ENCODE measurements at places on chromosomes 2 and 18.

- DNase-seq, result no peak
Observed at GRCh38 chr2:1856475-1856874, 112.2 kb upstream of the PXDN start.

- no peak for DNase-seq
Observed at GRCh38 chr2:23620841-23621341, 235.9 kb downstream of the KLHL29 start.

DNA sequence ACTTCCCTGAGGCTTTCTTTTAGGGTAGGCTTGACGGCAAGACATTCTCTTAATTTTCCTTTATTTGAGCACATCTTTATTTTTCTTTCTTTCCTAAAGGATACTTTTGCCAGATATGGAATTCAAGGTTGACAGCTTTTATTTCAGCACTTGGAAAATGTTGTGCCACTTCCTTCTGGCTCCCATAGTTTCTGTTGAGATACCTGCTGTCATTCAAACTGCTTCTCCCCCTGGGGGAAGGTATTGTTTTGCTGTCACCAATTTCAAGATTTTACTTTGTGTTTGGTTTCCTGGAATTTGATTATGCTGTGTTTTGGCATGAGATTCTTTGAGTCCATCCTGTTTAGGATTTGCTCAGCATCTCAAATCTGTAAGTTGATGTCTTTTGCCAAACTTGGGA is 39.1 kb upstream of the TWIST2 start:
- no peak for DNase-seq

- no peak for DNase-seq
Observed at GRCh38 chr2:12612168-12612567, 104.6 kb upstream of the TRIB2 start.

DNA sequence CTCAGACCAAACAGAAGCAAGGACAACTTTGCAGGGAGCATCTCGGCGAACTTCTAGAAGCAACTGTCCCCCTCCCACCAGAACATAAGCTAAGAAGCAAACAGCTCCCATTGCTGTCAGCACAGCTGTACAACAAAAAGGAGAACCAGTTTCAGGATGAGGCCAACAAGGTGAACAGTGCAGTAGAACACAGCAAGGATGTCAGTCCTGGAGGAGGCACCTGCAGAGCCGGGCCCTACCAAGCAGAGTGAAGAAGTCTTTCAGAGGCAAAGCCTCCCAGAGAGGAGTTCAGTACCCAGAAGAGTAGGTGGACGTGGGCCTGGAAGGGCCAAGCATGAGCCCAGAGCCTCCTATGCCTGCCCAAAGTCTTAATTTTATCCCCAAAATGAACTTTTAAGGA is 1.0 kb downstream of the PASK start:
- no peak for DNase-seq

DNA sequence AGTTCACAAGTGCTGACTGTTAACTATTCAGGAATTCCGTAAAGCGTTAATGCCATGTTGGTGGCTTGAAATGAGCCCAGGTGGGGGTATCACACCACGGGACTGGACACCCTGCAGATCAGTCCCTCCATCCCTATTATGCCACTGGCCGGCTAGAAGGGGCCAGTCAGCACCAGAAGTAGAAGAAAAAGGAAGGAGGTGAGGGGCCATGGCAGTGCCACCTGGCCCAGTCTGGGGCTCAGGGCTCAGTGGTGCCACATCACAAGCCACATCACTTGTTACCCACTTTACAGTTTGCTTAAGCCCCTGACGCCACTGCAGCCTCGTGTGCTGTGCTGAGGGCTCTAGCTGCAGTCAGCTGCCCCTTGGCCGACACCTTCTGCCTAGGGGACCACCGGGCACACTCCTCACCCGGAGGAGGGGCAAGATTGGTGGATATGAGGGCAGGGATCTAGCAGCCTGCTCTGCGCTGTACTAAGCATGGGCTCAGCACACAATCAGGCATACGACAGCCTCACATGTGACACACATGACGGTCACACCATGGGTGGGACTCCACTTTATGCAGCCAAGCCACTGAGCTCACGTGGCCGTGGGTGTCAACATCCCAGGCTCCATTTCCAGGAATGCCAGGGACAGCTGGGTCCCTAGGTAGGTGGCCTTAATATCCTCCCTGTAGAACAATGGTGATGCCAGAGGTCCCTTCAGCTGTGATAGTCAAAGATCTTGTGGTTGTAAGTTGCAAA is 3.6 kb downstream of the LIMS2 start:
- no peak for DNase-seq

GRCh38 chr2:20169796-20170703 is 54.9 kb downstream of the SDC1 start:
- no peak for DNase-seq

DNA sequence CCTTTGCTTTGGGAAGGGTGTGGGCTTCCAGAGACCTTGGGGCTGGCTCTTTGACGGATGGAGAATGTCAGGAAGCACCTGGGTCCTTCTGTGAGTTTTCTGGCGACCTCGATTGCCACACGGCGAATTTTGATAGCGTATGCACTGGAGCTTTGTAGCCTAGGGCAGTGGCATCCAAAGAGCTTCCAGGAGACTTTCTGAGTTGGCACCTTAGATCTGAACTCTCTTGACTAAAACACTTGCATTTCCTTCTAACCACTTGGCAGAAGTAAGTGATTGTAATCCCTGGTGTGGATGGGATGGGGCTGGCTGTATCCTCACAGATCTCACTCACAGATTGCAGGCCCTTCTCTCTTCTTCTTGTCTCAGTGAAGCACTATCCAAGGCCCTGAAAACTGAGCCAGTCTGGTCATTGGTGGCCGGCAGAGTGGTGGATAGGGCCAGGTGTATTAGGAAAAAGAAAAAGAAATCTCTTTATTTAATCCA is 7.8 kb downstream of the RNF144A start:
- DNase-seq, result no peak

- DNase-seq, result no peak
Observed at GRCh38 chr2:34901739-34902138, 1302.6 kb upstream of the FAM98A start.

GRCh38 chr2:147863835-147864234 is 19.0 kb downstream of the ACVR2A start:
- no peak for DNase-seq

DNA sequence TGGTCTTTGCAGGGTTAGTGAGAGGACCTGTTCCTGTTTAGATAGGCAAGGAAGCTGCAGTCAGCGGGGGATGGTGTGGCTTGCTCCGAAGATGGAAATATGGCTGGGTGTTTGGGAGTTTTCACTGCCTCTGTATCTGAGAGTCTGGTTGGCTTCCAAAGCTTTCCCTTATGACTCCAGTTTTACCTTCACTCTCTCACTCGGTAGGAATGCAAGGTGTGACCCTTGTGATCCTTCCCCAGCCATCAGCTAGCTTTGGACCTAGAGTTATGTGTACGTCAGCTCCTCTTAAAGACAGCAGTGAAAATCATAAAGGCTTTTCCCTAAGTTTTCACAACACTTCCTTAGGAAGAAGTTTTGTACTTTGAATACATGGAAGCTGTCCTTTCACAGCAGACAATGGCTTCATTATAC is 35.5 kb upstream of the TMEM87B start:
- DNase-seq, result no peak

- DNase-seq, result no peak
Observed at GRCh38 chr2:85472261-85472660, 53.7 kb downstream of the SH2D6 start.

GRCh38 chr2:56239437-56239836 is 55.6 kb downstream of the CCDC85A start:
- no peak for DNase-seq

DNA sequence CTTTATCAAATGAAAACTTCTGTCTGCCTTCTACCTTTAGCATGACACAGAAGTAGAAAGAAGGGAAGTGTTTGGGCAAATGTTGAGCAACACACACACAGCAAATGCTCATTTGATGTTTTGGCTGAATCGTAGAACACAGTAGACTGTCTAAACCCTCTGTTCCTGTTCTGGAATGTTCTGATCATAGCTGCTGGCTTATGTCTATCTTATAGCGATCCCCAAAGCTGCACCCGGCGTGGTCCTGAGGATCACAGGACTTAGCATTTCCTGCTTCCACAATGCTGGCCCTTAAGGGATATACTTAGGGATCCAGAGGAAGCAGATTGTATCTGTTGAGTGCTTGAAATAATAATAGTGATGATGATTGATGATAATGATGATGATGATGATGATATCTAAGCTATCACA is 15.2 kb downstream of the GNLY start:
- DNase-seq, result no peak

GRCh38 chr2:17413036-17413435 is 105.2 kb downstream of the RAD51AP2 start:
- no peak for DNase-seq

DNA sequence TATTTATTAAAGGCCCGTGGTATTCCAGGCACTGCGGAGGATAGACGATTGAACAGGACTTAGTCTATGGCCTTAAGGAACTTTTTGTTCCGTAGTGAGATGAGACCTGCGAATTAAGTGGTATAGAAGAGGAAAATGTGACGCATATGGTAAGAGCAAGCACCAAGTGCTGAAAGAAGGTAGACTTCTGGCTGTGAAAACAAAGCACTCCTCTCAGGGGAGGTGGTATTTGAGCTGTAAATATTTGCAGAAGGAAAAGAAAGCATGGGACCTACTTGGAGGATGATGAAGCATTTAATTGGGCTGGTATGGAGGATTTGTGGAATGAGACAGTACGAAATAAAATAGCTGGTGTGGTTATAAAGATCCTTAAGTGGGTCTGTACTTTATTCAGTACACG is 62.5 kb downstream of the GPR39 start:
- no peak for DNase-seq

GRCh38 chr2:144942516-144943256 is 422.8 kb upstream of the ZEB2 start:
- DNase-seq, result no peak
